ENCODE measurements at places on chromosomes 5 and 9.

GRCh38 chr9:124593651-124594058 lies 86.5 kb upstream of the NR5A1 start:
- no peak for DNase-seq

- no peak for DNase-seq
Measured at GRCh38 chr5:67244345-67244793, 47.8 kb upstream of the CD180 start.

- DNase-seq, result no peak
Measured at GRCh38 chr9:132773093-132773492, 102.8 kb downstream of the GTF3C4 start.

- DNase-seq, result no peak
Measured at GRCh38 chr5:173984218-173984617, 4.8 kb upstream of the C5orf47 start.

DNA sequence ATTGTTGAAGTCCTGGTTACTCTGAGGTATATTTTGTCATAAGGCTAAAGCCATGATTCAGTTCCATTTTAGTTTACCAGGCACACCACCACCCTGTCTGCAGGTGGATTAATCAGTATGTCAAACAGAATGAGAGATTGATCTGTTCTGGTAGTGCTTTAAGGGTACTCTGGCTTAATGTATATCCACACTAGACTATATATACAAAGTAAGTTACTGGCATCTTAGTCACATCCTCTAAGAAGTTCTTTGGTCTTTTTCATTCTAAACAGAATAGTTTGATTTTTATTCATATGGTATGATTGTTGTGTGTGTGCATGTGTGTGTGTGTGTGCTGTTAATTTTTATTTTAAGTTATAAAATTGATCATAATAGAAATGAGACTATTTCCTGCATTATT lies 61.8 kb downstream of the RAB24 start:
- DNase-seq, result no peak

GRCh38 chr5:35671541-35672295 lies 54.1 kb downstream of the SPEF2 start:
- no peak for DNase-seq

DNA sequence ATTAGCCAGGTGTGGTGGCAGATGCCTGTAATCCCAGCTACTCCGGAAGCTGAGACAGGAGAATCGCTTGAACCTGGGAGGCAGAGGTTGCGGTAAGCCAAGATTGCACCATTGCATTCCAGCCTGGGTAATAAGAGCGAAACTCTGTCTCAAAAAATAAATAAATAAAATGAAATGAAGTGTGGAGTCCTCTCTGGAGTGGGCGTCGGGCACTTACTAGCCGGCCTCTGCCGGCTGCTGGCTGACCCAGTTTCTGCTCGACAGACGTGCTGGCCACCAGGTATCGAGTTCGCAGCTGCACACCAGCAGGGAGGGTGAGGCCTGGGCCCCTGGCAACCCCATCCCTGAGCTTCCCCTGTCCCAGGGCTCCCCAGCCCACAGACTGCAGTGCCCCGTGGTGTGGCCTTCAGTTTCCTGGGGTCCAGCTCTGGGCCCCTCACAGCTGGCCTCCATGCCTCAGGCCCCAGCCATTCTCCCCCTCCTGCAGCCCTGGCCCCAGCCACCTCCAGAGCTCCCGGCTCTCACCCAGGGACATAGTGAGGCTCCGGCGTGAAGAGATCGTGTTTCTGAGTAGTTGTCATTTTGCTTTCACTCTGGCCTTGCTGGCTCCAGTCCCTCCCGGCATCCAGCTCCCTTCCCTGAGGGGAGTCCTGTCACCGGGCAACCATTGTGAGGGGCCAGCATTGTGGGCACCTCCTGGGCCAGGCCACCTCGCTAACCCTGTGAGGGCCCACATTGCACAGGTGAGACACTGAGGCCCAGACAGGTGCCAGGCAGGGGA lies 3.8 kb upstream of the STPG3 start:
- DNase-seq, result no peak

DNA sequence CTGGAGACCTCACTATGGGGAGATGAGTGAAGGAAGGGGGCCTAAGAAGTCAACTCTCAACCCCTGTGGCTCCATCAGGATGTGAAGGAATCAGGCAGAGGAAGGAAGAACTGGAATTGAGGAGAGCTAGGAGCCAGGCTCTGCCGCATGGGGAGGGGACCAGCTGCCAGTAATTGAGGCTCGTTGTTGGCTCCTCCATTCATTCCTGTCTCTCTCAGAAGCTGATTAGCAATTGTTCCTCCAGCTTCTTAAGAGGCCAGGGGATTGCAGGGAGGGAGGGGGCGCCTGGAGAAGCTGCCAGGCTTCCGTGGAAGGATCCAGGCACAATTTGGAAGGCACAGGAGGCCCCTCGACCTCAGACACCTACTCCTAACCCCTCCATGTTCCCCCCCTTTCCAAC lies 20.5 kb upstream of the TTLL11 start:
- no peak for DNase-seq
